ENCODE measurements at places on chromosomes 11 and 22.

GRCh38 chr11:116693102-116693570 is 79.7 kb downstream of the BUD13 start:
- DNase-seq = no peak

- DNase-seq = no peak
Observed at GRCh38 chr22:24965822-24966626, 13.5 kb downstream of the KIAA1671 start.

- no peak for DNase-seq
Observed at GRCh38 chr11:7630002-7630401, 43.3 kb downstream of the CYB5R2 start.

DNA sequence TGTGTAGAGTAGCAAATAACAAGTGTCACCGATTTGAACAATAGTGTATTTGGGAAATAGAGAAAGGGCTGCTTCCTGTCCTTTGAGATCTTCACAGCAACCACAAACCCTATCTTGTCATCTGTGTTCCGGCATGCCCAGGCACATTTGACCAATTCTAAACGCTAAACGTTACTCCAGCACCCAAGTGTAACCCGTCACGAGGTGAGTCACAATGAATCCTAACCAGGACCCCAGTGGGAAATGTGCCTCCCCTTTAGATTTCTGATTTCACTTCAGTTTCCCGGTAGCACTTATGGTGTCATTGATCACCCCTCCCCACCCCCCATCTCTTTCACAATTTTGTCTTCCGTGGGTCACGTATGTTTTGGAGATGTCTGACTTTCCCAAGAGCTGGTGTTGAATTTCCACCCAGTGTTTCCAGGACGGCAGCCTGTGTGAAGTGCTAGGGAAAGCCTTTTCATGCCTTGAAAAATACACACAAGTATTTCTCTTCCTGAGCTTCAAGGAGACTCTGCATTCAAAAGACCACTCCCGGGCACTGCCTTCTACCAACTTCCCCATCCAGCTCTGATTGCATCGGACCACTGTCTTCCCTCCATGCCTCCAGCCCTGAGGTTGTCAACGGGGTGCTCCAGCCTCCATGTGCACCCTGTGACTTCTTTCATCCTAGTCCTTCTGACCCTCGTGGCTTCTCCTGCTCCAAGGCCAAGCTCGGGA is 10.5 kb upstream of the C11orf24 start:
- DNase-seq = no peak

GRCh38 chr11:31480930-31481329 is 28.5 kb downstream of the IMMP1L start:
- no peak for DNase-seq

DNA sequence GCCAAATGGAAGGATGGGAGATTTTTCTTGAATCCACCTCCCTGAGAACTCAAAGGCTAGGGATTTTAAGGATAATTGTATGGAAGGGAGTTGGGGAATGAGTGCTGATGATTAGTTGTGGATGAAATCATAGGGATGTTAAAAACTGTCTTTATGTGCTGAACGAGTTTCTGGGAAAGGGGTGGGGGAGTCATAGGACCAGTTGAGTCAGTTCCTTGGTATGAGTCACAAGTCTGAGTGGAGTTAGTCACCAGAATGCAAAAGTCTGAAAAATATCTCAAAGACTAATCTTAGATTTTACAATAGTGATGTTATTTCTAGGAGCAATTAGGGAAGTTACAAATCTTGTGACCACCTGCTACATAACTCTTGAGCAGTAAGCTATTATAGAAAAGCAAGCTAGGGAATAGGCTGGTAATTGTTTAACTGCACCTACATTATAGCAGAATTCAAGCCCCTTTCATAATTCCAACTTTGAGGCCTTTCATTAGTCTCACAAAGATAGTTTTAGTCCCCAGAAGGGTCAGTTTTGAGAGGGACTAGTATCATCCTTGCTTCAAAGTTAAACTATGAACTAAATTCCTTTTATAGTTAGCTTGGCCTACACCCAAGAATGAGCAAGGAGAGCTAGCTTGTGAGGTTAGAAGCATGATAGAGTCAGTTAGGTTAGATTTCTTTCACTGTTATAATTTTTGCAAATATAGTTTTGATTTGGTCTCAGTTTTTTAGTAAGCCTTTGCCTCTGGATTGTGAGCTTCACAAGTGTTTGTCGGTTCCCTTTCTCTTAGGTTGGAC is 668.0 kb downstream of the ETS1 start:
- no peak for DNase-seq

DNA sequence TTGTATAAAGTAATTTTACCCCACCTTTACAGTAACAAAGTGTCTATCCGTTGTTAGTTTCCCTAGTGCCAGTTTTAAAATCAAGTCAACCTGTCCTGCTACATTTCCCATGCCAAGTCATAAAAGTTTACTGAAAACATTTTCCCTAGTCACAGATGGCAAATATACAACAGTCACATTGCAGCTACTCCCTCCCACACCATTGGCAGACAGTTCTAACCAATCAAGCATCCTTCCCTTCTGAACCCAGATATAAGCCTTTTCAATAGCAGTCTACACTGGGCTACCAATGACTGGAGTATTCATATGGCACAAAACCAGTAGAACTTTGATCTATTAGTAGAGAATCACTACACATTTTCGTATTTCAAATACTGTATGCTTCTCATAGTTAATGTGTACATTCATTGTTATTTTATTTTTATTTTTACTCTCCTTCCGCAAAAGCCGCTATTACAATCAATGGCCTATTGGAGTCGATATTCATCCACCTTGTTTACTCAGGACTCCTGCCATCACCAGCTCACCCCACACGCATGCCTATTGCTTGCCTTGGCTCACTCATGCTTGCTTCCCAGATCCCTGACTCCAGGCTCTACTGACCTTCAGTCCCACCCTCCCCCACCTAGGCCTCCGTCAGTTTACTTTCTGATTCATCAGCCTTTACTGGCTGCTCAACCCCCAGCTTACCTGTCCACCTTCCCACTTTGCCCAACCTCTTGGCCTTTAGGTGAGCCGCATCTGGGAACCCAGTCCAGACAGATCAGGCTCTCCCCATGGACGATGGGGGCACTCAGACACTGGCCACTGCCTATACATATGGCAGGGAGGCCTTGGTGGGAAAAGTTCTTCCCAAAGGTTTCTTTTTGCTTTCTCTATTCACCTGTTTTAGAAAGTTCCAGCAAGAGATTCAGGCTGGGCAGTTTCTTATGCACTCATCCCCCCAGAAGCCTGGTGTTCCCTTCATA is 408.4 kb downstream of the SOX6 start:
- no peak for DNase-seq

DNA sequence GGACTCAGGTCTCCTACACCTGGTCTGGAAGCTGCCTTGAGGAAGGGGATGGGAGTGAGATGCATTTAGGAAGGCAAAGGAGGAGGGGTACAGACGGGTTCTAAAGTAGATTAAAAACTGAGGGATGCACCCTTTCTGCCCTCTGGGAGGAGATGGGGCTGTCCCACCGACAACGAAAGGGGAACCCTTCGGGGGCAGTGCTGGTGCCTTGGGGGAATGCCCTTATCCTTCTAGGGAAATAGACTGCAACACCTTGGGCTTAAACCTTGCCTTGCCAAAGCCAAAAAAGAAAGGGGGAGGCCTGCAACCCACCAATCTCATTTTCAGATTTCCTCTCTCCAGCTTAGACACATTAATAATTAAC is 89.8 kb downstream of the PLEKHA7 start:
- DNase-seq = no peak

All from SHP77 treated with DMSO at 0.1 percent for 48 hours (cell line).